ENCODE measurements at places on chromosomes 2 and 18.

DNA sequence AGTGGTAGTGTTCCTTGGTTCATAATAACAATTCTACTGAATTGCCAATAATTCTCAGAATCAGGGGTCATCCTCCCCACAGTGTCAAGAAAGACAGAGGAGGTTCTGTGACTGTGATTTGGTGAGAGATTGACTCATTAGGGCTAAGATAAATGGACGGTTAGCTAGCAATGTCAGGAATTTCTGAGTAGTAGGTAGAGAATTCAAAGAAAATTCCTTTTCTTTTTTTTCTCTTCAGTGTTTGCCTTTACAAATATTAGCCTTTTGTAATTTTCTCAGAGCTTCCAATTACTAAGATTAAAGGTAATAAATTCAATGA lies 16.8 kb upstream of the CRIM1 start:
- DNase-seq, result no peak

DNA sequence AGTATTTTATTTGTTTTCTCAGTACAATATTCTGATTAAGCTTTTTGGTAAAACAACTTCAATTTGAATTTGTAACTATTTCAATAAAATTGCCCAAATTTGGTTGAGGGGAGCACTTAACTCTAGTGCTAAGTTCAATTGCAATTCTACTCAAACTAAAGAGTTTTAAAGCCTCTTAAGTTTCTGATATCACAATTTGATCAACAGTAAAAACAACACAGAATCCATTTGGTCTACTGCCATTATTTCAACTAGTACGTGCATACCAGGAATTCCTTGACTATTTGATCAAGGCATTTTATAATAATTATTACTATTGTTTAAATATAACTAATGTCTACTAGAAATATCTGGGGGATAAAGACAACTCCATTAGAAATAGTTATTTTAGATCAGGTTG lies 150.9 kb downstream of the ROCK1 start:
- no peak for DNase-seq

- no peak for DNase-seq
Measured at GRCh38 chr2:200708943-200709342, 102.8 kb upstream of the BZW1 start.

GRCh38 chr2:88967844-88968243 lies 276.4 kb downstream of the RPIA start:
- no peak for DNase-seq

- DNase-seq, result no peak
Measured at GRCh38 chr18:68817584-68817983, 19.7 kb downstream of the CCDC102B start.

DNA sequence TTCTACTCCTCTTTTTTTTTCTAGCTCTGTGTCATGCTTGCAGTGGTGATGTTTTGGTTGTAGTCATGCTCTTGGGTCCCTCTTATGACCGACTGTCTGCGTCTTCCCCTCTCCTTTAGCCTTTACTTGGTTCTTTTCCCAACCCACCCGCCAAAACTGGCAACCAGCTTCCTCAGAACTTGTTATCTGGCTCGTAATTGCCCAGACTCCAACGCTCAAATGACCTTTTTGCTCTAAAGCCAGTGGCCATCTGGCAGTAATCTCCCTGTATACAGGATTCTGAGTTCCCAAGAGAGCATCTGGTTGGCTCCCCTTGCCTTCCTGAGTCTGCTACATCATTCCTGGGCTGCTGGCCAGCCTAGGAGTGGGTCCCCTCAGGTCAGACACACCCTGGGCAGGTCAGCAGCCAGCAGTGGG lies 147.2 kb downstream of the MGAT5 start:
- no peak for DNase-seq

GRCh38 chr18:67665266-67665665 lies 148.7 kb upstream of the DSEL start:
- no peak for DNase-seq

GRCh38 chr2:98436734-98437133 lies 7.9 kb upstream of the INPP4A start:
- DNase-seq, result no peak

DNA sequence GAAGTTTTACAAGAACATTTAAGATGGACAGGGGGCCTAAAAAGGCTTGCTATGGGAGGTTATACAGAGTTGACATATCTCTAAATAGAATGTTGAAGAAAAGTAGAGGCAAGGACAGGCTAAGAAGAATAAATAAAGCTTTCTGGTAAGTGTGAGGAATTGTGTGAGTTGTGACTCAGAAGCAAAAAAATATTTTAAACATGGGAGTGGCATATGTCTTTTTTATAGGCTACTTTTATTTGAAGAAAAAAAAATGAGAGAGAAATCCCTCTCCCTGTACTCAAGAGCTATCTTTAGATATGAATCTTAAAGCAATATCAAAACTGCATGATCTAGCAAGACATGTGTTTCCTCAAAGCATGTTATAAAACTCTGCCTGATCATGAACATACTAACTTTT lies 41.1 kb downstream of the RAB3GAP1 start:
- DNase-seq, result no peak

GRCh38 chr2:232367016-232367415 lies 11.5 kb upstream of the ALPP start:
- no peak for DNase-seq

- DNase-seq, result no peak
Measured at GRCh38 chr2:232365621-232366321, 12.8 kb upstream of the ALPP start.

- DNase-seq, result no peak
Measured at GRCh38 chr18:69674966-69675365, 272.7 kb downstream of the CD226 start.

DNA sequence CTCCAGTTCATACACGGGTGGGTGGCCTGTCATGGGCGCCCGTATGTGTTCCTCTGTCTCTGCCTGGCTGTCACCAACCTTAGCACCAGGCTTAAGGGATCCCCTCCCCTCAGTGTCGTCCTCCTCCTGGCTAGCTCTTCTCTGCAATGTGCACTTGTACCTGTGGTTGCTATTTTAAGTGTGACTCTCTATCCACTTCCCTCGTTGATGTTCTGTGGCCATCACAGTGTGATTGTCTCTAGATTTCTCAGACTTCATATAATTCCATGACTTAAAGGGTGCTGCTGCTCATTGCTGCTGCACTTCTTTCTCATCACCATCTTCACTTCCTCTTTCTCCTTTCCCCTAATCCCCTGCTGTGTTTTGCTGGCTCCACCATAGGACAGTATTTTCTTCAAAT lies 143.4 kb downstream of the EML6 start:
- no peak for DNase-seq

DNA sequence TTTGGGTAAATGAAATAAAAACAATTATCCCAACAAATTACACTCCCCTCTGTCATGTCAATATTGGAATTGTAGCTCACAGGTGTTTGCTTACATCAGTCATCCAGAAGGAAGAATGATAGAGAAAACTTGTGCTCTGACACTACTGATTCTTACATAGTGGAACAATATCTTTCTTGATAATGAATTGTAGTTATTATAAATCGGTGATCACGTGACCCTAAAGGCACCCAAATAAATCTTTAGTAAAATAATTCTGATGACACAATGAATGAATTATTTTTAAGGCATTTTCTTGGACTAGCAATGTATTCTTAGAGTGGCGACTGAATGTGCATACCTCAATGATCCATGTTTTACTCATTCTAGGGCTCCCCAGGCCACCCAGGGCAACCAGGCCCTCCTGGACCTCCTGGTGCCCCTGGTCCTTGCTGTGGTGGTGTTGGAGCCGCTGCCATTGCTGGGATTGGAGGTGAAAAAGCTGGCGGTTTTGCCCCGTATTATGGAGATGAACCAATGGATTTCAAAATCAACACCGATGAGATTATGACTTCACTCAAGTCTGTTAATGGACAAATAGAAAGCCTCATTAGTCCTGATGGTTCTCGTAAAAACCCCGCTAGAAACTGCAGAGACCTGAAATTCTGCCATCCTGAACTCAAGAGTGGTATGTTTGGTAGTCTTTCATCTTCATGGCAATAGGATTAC lies 34.5 kb downstream of the COL3A1 start:
- no peak for DNase-seq

GRCh38 chr2:144519934-144520731 lies at the start of gene ZEB2:
ZEB2 (minus strand) TSS chr2:144520119; CDS start chr2:144517350, 2,769 bp downstream.
- DNase-seq, result no peak

GRCh38 chr2:80351231-80351630 lies 46.7 kb upstream of the LRRTM1 start:
- no peak for DNase-seq

GRCh38 chr2:232282508-232283055 lies 96.0 kb upstream of the ALPP start:
- DNase-seq, result no peak

- DNase-seq, result no peak
Measured at GRCh38 chr2:231159306-231159705, 34.5 kb upstream of the HTR2B start.
